ENCODE measurements at places on chromosomes 3 and 15.
A peak's percentile ranks its signal among the peaks of the same experiment; 100 is the strongest.

- DNase-seq, result no peak
Observed at GRCh38 chr3:159733194-159733860, 255.3 kb upstream of the IL12A start.

DNA sequence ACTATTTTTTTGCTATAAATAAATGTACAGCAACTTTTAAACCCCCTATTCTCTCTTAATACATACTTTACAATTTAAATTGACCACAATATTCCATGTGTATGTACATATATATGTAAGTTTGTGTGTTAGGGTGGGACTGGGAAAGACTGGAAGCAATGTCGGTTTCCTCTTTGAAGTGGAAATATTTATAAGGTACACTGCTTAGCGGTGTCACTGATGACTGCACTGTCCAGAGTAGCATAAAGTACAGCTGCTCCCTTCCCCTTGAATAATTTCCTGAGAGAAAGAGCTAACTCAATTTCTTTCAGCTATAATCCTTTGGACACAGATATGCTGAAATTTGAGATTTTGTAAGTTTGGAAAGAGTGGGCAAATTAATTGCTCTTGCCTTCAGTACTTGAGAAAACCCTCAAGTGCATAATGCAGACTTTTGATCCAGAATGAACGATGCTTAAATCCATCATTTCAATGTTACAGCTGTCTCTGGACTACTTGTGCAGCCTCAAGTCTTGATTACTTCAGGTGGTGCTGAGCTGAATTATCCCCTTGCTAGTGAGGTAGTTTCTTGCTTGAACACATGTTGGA is 267.0 kb upstream of the CFAP20DC start:
- no peak for DNase-seq

DNA sequence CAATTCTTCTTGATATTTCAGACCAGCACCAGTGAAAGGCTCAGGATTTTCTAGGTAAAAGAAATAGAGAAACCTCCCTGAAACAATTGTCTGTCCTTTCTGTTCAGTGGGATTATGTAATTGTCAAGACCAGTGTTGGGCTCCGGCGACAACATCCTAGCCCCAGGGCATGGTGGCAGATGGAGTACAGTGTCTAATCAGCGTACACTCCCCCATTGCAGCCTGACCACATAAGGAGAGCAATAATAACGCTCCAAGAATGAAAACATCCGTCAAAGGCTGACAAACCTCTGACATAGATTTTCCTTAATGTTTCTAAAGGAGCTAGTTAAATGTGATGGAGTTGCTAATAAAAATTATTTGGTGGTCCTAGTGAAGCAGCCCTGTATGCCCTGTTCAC is 144.6 kb downstream of the EBLN2 start:
- DNase-seq, result no peak

DNA sequence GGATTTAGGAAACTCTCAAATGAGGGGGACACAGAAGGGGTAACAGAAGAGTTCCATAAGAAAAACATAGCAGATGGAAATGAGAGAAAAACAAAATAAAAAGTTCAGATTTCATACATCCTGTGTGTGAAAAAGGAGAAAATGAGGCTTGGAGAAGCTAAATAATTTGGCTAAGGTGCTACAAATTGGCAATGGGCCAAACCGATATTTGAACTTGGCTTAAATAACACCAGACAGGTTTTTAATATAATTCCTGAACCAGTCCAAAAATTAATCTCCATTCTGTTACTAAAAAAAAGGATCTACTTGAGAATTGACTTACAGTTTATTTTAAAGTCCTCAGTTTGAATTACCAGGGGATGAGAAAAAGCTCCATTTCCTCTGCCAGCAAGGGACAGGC is 342.9 kb upstream of the DPH6 start:
- DNase-seq, result no peak

- no peak for DNase-seq
Observed at GRCh38 chr15:62561571-62561970, 396.5 kb upstream of the C2CD4B start.

DNA sequence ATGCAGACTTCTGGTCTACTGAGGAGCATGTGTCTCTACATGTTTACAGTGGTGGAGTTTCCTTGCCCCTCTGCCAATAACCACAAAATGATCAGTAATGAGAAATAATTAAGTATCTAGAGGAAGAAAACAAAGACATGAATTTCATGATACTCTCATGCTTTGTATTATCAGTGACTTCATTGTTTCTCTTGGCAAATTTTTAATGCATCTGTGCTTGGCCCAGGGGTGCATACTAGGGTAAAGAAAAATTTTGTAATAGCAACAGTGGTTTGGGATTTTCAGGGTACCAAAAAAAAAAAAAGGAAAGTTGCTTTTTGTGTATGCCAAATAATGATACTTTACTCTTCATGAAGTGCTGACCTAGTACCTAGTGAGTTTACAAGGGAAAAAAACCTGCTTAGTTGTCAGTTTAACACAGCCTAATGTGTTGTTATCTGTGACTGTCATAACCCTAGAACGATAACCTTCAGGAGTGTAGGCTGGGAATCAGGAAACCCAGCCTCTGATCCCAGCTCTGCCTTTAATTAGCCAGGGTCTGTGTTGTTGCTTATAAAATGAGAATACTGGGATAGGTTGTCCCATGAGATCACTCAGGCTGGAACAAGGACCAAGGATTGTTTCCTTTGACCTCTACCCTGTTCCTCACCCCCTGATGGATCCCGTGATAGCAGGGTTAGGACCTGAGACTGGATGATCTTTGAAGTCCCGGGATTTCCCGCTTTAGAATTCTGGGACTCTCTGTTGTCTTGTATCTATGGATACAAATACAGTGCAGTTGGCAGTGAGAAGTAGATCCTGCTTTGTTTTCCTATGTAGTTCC is 117.5 kb downstream of the CMSS1 start:
- no peak for DNase-seq

DNA sequence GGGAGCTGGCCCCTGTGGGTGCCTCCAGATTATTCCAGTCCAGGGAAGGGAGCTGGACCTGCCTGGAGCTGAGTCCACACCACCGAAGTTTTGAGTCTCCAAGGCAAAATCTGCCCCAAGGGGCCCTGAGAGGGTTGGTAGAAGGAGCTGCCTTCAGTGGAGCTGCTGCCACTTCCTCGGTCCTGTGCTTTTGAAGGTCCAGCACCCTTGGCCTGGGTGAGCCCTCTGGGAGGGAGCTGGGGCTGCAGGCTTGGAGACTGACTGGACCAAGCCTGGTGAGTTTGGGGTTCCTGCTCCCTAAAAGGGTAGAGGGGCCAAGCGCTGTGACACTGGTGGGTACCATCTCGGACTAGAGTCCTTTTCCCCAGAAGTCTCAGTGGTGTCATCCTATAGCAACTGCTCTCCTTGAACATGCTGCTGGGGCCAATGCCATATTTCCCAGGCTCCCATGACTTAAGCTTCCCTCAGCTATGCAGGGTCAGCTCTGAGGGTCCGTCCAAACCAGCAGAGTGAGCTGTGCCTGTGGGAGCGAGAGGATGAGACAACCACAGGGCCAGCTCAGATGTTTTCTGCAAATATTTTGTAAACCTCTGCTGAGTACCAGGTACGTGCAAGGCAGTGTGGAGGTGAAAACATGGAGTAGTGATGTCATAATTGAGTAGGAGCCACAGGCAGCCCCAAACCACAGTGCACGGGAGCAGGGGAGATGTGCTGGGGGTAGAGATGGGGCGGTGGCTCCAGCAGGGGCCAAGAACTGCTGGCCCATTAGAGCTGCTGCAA is 96.0 kb downstream of the ABHD5 start:
- DNase-seq, result no peak

DNA sequence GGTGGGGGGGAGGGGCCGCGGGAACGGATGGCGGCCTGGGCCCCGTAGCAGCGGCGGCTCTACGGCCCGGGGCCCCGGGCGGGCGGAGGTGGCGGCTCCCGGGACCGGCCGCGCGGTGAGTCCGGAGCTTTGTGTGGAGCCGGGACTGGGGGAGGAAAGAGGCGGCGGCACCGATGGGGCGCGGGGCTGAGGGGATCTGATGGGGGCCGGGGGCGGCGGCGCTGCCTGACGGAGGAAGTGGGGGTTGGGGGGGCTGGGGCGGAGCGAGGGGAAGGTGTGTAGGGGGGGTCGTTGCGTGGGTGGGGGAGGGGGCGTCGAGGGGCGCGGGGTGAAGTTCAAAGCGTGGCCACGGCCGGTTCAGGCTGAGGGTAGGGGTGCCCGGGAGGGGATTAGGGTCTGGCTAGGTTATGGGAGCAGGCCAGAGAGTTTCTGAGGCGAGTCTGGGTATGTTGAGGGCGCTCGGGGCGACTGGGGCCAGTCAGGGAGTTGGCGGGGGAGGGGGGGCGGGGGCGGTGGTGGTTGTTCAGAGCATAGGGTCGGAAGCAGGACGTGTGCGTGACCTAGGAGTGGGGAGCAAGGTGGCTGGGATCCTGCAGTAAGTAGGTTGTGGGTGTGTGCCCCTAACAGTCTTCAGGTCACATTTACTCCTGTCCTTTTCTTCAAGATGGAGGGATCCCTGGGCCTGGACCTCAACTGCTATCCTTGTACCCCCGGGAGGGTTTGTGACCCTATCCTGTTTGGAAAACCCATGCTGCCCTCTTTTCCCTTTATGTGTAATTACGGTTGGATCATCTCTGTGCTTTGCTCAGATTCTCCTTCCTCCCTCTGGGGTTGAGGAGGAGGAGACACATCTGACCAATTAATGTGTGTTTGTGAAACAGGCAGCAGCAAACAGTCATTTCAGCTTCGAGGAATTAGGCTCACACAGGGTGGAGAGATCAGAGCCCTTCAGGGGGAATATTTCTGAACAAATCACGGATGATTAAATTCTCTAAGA is 644 bp downstream of the ZNF609 start:
- DNase-seq, result peak; percentile 63

DNA sequence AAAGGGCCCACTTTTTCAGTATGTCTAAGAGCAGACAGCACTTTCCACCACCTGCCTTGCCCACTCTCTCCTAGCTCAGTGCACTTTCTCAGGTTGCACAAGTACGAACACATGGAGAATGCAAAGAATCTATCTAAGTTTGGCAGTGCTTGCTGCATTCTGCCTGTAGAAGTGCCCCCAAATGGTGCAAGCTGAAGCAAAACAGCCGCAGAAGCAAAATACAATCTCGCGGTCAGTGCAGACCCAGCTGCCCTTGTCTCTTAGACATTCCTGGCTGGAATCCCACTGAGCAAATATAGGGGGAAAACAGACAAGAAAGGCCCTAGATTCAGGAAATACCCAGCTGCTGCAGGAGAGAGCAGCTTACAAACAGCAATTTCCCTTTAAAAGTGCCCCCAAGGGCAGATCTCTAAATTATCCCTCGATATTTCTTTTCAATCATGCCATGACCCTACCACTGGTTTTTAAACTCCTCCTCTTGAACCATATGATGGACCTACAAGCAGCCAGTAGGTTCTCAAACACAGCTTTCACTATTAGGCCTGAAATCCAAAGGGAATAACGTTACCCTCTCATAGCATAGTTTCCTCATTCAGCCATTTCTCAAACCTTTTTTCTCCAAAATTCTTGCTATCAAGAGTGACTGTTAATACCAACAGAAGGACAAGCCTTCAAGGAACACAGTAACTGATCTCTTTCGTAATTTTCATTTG is 67.0 kb downstream of the TNIK start:
- DNase-seq, result no peak

- DNase-seq, result no peak
Observed at GRCh38 chr3:53589201-53589600, 94.8 kb downstream of the CACNA1D start.

GRCh38 chr3:134312873-134313846 is 61.1 kb downstream of the AMOTL2 start:
- no peak for DNase-seq

- no peak for DNase-seq
Observed at GRCh38 chr15:39946862-39947261, 12.9 kb downstream of the EIF2AK4 start.

GRCh38 chr3:73292220-73292619 is 230.8 kb downstream of the EBLN2 start:
- DNase-seq, result no peak

- no peak for DNase-seq
Observed at GRCh38 chr15:37261685-37262084, 161.3 kb upstream of the MEIS2 start.

GRCh38 chr3:98885851-98886250 is 15.6 kb downstream of the DCBLD2 start:
- DNase-seq, result no peak

Measured in putamen (tissue), 1 donor.